T-helper 9 cell (primary cell): ENCODE measurements at places on chromosomes 2 and 18.

DNA sequence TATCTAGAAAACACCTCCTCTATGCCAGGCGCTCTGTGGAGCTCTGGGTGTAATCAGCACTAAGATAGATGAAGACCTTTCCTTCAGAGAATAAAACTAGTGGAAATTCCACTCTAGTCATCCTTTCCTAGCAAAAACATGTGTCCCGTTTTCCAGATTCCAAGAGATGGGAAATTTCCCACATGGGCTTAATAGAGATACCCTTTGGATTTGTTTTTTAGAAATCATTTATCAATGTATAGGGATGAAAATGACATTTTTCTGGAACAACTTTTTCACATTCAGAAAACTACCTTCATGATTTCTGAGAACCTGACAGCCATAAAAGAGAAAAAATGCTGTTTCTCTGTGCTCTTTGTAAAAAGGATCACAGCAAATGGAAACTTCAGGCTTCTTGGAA lies 152.1 kb downstream of the NCKAP5 start:
- DNase-seq: no peak

- no peak for DNase-seq
Observed at GRCh38 chr2:135208016-135208415, 155.9 kb downstream of the RAB3GAP1 start.

DNA sequence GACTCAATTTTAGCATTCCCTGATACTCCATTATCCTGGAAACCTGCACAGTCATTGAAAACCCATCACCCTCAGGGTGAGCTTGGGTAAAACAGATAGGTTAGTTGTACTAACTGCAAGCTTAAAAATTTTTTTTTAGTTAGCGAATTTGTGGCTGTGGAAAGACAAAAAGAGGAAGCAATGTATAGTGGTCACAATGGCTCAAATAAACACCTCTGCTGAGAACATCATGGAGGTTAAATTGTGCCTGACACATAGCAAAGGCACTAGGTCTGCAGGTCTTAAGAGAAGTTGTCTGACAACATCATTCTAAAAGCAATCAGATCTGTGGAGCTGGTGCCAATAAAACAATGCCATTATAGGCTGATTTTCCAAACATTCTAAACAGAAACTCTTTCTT lies 84.4 kb upstream of the CAVIN2 start:
- DNase-seq: no peak

DNA sequence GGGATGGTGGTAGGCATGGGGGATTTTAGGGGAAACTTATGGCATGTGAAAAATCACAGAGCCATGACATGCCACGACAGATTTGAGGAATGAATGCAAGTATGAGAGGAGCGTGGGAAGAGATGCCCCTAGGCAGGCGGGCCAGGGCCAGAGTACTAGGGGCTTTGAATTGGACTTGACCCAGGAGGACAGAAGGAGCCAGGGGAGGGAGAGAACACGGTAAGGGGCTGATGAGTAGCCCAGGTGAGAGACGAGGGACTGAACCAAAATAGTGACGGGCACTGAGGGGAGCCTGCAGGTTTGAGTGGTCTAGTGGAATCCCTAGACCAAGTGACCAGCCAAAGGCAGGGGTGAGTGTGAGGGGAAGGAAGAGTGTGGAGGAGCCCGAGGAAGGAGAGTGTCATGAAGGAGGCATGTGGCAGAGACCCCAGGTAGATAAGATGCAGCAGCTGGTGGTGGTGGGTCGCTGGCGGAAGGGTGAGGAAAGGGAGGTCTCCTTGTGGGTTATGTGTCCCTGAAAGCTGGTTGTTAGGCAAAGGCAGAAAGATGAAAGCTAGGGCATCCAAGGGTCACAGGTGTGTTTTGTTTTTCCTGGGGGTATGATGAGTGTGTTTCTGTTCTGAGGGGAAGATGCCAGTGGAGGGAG lies 48.7 kb downstream of the ZBTB7C start:
- DNase-seq: no peak

- DNase-seq: no peak
Observed at GRCh38 chr2:224849264-224849663, 133.1 kb upstream of the CCDC195 start.
